Activated T-helper 2 cell treated with anti-CD3 and anti-CD28 coated beads, Interferon-gamma antibody, Interleukin-2, Interleukin-4, amounts not matched to agents 10 μg/mL and 5 μg/mL and 100 μg/mL, durations not matched to agents 14 hours and 24 hours and 36 hours (primary cell): ENCODE measurements at places on chromosomes 5 and 9. TPM values are rescaled to one million over a fixed set of nuclear protein-coding genes. Genes with fewer than 3 reads are reported as not detected.

The DIRAS2 gene
- total RNA-seq = 0.05 TPM in 1 of 2 replicates, not detected in the other

The CENPH gene
- total RNA-seq = 35.3 and 37.0 TPM in 2 replicates

The NRG2 gene
- total RNA-seq = 0.09 TPM in 1 of 2 replicates, not detected in the other

The SLC34A3 gene
- not detected in 2 replicates for total RNA-seq

The PCDHA6 gene
- total RNA-seq = not detected in 2 replicates

The SLCO6A1 gene
- total RNA-seq = not detected in 2 replicates

The GPR21 gene
- 0.59 and 1.0 TPM in 2 replicates for total RNA-seq

The ACER2 gene
- total RNA-seq = 1.0 and 1.3 TPM in 2 replicates

The WHRN gene
- total RNA-seq = 2.8 and 2.9 TPM in 2 replicates

The IFNA13 gene
- not detected in 2 replicates for total RNA-seq

The SLC25A2 gene
- total RNA-seq = 0.16 TPM in 1 of 2 replicates, not detected in the other

The CARTPT gene
- total RNA-seq = not detected in 2 replicates

The TMEM215 gene
- not detected in 2 replicates for total RNA-seq

The PTPN3 gene
- 9.2 and 9.4 TPM in 2 replicates for total RNA-seq

The PGM5 gene
- 0.07 TPM in 1 of 2 replicates, not detected in the other for total RNA-seq

The GCNT4 gene
- total RNA-seq = 0.28 and 0.37 TPM in 2 replicates

The NR5A1 gene
- total RNA-seq = not detected in 2 replicates

The SERF1A gene
- total RNA-seq = 9.1 and 10.5 TPM in 2 replicates

The PLCXD3 gene
- not detected in 2 replicates for total RNA-seq

The FOXD1 gene
- total RNA-seq = 0.11 and 0.25 TPM in 2 replicates

The TMC1 gene
- not detected in 2 replicates for total RNA-seq

The HACD4 gene
- 2.2 and 2.4 TPM in 2 replicates for total RNA-seq

The MACROH2A1 gene
- total RNA-seq = 285 and 302 TPM in 2 replicates

The FOXD4 gene
- 0.09 TPM in 1 of 2 replicates, not detected in the other for total RNA-seq

The TUSC1 gene
- total RNA-seq = 0.48 TPM in 2 replicates

The TMEM161B gene
- 31.1 and 32.7 TPM in 2 replicates for total RNA-seq

The GRIN3A gene
- total RNA-seq = not detected in 2 replicates

The PLGRKT gene
- total RNA-seq = 39.3 and 42.3 TPM in 2 replicates

The TSSK1B gene
- total RNA-seq = not detected in 2 replicates

The ARID3C gene
- total RNA-seq = 0.14 and 0.21 TPM in 2 replicates

The PPIC gene
- total RNA-seq = not detected in 2 replicates

The IRF1 gene
- 155 TPM in 2 replicates for total RNA-seq

The CAMK2A gene
- not detected in 2 replicates for total RNA-seq

The RLN2 gene
- total RNA-seq = 1.4 and 1.7 TPM in 2 replicates

The FAT2 gene
- total RNA-seq = under 0.01 TPM in 1 of 2 replicates, not detected in the other

The TAS2R1 gene
- total RNA-seq = not detected in 2 replicates

The PCDHGA7 gene
- total RNA-seq = 0.16 and 0.30 TPM in 2 replicates

The TAL2 gene
- total RNA-seq = not detected in 2 replicates

The SPAG8 gene
- total RNA-seq = 0.82 and 1.5 TPM in 2 replicates

The SPOCK1 gene
- not detected in 2 replicates for total RNA-seq

The ADAMTS2 gene
- not detected in 2 replicates for total RNA-seq

The PROB1 gene
- total RNA-seq = 7.7 and 8.3 TPM in 2 replicates

The SPATA6L gene
- 0.21 and 0.68 TPM in 2 replicates for total RNA-seq

The GLDC gene
- total RNA-seq = 1.0 and 1.4 TPM in 2 replicates

The KLF9 gene
- total RNA-seq = 13.5 and 13.7 TPM in 2 replicates

The NUTM2F gene
- total RNA-seq = not detected in 2 replicates

The AQP7 gene
- not detected in 2 replicates for total RNA-seq

The MAN2A1 gene
- 33.1 and 33.3 TPM in 2 replicates for total RNA-seq

The LMX1B gene
- not detected in 2 replicates for total RNA-seq
